DMS79 (cell line): ENCODE measurements at places on chromosomes 16 and 17.

DNA sequence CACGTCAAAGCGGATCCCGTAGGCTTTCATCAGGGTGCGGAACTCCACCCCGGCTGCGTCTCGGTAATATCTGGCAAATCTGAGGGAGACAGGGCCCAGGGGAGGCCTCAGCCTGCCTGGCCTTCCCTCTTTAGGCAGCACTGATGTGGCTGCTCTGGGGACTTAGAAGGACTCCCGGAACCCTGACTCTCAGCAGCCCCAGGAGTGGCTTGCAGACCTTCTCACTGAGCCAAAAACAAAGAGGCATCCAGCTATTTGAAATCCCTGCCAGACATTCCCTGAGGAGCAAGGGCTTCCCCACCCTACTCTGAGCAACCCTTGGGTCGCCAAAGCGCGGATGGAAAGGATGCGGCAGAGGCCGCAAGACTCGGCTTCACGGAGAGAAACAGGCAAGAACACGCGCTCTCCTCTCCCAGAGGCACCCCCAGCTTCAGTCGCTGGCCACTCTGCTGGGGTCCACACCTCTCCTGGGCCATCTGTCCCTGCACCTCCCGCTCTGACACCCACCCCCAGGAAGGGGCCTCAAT, 7.9 kb downstream of the P2RX5 start:
- no peak for DNase-seq

- no peak for DNase-seq
These were observed 6.0 kb downstream of the SNN start for GRCh38 chr16:11674001-11674817.

GRCh38 chr17:10149573-10150399, 48.6 kb downstream of the GAS7 start:
- DNase-seq: no peak

GRCh38 chr16:85395913-85396878, 216.9 kb upstream of the GSE1 start:
- no peak for DNase-seq

DNA sequence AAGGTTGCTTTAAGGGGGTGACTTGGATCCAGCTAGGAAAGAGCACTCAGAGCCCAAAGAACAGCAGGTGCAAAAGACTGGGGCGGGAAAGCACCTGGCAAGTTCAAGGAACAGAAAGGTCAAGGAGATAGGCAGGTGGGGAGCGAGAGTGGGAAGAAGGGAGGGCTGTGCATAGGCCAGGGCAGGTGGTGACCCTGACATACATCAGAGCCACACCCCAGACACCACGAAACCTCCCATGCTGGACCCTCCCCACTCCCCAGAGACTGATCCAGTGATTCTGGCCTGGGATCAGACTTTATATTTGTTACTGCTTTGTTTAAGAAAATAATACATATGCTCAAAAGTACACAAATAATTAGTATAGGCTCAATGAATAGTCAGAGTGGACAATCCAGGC, 48.5 kb upstream of the RBFOX3 start:
- DNase-seq: no peak

GRCh38 chr17:64081802-64082799, 47.8 kb downstream of the ERN1 start:
- DNase-seq: no peak

GRCh38 chr17:34368196-34368945, 5.3 kb upstream of the CCL1 start:
- DNase-seq: no peak

GRCh38 chr16:80663078-80663477, 122.3 kb downstream of the DYNLRB2 start:
- DNase-seq: no peak

GRCh38 chr16:4264546-4264945, 8.3 kb downstream of the TFAP4 start:
- DNase-seq: no peak

DNA sequence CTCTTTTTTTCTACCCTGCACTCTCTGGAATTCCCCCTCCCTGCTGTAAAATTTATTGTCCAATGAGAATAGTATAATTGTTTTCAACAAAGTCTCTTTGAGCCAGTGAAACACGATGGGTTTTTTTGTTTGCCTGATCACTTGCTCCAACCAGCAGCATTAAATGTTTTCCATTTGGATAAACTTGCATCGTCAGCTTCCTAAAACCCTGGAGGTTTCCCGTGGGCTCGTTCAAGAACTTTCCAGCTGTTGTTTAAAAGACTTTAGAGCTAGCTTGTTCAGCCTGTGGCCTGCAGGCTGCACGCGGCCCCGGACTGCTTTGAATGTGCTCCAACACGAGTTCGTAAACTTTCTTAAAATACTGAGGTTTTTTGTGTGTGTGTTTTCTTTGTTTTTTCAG, 14.9 kb downstream of the NAGPA start:
- no peak for DNase-seq

GRCh38 chr17:73255671-73256181, 6.0 kb downstream of the CPSF4L start:
- no peak for DNase-seq

DNA sequence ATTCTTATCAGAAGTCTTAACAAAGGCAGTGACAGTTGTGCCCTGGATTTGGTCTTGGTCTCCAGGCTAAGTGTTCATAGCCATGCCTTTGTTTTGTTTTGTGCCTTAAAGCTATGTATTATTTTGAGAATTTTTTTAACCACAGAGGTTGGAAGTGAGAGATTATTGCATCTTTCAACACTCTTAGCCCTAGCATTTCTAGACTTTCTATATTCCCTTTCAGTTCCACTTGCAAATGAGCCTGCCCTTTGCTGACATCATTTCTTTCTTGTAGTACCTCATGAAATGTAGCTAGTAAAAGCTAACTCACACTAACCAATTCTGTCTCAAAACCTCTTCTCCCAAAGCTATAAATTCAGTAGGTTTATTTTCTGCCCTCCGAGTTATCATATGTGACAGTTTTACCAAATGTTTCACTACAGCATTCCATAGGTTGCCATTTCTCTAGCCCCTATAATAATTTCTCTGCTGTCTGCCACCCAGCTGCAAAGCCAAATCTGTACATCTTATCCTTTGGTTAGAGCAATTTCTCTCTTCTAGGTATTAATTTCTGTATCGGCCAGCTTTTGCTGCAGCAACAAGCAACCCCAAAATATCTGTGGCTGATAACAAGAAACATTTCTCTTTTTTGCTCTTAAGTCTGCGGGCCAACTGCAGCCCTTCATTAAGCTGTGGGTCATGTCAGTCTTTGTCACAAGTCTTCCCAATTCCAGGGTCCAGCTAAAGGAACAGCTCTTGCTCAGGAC, 14.2 kb upstream of the CCL1 start:
- DNase-seq: no peak

GRCh38 chr17:32274101-32274500, 8.5 kb downstream of the RHBDL3 start:
- DNase-seq: no peak

- no peak for DNase-seq
These were observed 182.0 kb upstream of the IRX5 start for GRCh38 chr16:54748611-54749190.

- no peak for DNase-seq
These were observed 2.9 kb upstream of the KRTAP3-3 start for GRCh38 chr17:40996829-40997228.

GRCh38 chr16:48574140-48574539, 35.8 kb downstream of the N4BP1 start:
- DNase-seq: no peak

DNA sequence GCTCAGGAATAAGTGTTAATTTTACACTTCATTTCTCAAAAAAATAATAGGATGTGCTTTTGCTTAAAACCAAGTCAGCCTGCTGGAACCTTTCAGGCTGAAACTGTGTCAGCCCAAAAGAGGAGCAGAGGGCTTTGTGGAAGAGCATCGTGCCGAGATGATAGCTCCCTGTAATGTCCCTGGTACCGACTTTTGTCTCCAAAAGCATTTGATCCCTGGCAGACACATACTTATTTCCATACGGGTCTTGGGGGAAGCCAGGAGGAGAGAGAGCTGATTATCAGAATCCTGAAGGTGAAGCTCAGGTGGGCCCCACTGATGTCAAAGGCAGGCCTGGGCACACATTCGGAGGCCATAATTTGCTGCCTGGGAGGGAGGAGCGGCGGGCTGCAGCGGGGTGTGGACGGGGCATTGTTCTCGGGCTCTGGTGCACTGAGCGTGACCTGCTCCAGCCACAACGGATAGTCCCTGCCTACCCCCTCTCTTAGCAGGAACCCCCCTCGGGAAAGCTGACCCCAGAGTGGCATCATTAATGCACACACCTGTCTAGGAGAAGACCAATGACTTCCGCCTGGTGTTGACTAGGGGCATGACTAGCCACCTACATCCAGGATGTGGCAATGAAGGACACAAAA, 155.9 kb downstream of the C16orf78 start:
- no peak for DNase-seq

- DNase-seq: no peak
These were observed 274.4 kb upstream of the TOM1L1 start for GRCh38 chr17:54626146-54626703.

- DNase-seq: no peak
These were observed 603.8 kb downstream of the CDH8 start for GRCh38 chr16:61432421-61432820.

GRCh38 chr17:49514071-49514721, 19.1 kb downstream of the NGFR start:
- no peak for DNase-seq

- no peak for DNase-seq
These were observed 741 bp downstream of the CYB5B start for GRCh38 chr16:69424935-69425784.

GRCh38 chr17:80262291-80262690, 1.6 kb downstream of the RNF213 start:
- no peak for DNase-seq

GRCh38 chr16:88636488-88637265, 1.7 kb upstream of the IL17C start:
- DNase-seq: no peak

GRCh38 chr17:27404676-27405075, 51.6 kb upstream of the KSR1 start:
- no peak for DNase-seq

DNA sequence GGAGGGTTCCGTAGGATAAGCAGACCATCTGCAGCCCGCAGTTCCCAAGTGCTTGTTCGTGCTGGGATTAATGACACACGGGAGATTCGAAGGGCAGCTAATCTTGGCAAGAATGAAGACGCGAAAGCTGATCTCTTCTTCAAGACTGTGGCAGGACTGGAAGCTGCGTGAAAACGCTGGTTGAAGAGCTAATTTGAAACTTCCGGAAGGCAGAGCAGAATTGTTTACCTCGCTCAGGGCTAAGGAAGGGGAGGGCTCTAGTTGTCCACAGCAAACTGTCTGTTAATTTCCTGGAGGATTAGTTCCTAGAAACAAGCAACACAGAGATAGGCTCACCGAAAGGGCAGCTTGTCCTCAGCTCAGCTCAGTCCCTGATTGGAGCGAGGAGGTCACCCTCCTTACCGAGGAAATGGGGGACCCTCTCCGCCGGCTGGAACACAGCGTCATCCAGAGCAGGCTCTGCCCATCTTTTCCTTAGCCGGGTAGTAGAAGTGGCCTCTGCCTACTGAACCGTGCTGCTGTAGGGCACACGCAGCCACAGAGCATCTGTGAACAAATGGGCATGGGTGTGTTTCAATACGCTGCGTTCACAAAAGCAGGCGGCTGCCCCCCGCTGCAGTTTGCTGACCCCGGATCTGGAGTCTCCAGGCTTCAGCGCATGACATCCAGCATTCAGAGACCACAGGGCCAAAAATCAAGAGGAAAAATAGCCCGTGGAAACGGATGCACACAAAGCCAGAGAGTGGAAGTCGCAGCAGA, 16.7 kb upstream of the BAIAP2 start:
- no peak for DNase-seq

DNA sequence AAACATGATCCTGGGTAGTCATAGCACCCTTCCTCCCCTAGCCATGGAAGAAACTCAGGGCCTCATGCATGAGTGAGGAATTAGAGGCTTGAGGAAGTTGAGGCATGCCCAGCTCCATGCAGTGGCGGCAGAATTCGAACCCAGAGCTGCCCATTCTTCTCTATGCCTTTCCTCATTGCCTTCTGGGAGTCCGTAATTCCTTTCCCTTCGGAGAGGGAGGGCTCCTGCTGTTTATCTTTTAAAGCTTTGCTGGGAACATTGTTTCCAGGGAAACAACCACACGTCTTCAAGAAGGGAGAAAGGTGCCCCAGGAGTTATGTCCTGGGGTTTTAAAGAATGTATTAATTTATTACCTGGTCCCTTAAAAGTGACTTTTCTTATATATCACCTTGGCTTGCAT, 8.5 kb downstream of the CRISPLD2 start:
- no peak for DNase-seq

DNA sequence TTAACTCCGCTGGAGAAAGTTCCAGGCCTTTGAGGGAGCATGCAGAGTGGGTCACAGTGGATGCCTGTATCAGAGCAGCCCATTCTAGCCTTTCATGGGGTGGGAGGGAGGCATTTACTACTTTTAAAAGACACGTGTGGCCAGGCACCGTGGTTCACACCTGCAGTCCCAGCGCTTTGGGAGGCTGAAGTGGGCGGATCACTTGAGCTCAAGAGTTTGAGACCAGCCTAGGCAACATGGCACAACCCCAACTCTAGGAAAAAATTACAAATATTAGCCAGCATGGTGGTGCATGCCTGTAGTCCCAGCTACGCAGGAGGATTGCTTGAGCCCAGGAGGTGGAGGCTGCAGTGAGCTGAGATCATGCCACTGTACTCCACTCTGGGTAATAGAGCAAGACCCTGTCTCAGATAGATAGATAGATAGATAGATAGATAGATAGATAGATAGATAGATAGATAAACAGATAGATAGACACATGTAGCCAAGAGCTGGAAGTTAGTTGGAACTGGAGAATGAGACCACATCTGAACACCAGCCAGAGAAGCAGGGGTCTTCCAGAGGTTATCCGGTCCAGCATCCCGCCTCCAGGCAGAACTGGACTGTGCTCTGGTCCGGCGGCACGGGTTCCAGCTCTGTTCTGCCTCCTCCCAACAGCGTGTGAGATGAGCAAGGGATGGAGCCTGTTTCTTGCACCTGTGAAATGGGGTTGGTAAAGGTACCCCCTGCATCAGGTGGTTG, 3.6 kb downstream of the ADCY7 start:
- DNase-seq: no peak

DNA sequence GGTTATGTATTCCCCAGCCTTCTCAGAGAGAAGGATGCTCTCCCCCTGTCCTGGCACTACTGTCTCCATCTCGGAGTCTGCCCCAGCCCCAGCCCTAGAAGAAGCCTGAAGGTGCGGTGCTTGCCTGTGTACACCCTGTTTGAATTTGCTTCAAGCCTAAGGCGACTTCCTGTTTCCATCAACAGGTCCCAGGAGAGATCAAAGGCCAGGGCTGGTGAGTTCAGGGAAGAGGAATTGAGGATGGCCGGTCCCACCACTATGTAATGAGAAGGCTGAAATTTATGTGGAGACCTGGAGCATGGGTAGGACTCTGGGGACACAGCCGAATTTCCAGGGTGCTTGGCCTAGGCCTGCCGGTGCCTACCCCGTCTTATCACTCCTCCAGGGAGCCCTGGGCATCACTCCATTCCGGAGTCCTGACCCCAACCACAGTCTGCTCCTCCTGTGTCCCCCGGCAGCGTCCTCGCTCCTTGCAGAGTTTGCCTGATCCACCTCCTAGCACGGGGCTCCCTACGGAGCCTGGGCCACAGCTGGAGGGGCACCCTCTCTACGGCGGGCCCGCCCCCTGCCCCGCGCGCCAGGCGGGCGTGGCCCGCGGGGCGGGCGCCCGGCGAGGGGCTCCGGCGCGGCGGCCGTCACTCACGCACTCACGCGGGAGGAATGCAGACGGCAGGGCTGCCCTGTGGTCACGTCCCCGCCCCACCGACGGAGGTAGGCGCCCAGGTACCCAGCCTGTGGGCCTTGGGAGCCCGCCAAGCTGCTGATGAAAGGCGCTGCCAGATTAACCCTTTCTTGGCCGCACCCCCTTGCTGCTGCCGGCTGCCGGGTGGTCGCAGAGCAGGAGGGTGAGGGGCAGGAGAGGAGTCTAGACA, 53.8 kb upstream of the TAC4 start:
- DNase-seq: no peak
